ENCODE measurements at places on chromosomes 12 and 14.

GRCh38 chr14:76077340-76077739, 74.4 kb upstream of the GPATCH2L start:
- DNase-seq: no peak

GRCh38 chr12:90275088-90275487, 566.5 kb upstream of the ATP2B1 start:
- no peak for DNase-seq

DNA sequence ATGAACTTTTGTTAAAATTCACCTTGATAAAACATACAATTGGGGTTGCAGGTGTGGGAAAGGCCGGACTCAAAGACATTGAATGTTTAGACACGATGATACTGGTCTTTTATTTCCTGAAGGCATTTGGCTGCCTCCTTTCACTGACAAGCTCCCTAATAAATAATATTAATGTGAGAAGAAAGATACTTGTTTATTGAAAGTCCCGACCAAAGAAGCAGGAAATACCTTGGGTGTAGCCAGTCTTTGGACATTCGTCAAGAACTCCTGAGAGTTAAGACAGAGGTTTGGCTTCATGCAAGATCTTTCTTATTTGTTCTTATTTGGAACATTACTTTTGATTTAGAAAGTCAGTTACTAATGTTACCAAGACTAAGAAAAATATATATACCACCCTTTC, 1133.8 kb upstream of the SEL1L start:
- no peak for DNase-seq

DNA sequence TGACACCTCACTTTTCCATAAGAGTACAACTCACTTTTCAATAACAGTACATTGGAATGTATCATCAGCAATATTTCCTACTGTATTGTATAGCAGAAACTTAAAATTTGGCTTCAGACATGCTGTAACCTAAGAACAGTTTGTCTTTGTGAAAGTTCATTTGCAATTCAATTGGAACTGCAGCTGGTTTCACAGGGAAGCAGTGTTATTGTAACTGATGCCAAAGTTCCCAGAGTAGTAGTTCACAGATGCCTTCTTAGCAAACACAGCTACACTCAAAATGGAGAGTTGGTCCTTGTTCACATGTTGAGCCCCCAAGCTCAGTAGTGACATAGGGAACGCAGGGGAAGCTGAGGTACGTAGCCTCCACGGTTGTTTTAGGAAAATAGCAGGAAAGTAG, 23.3 kb downstream of the PPP1R36 start:
- no peak for DNase-seq

GRCh38 chr12:31521964-31522363, 69.0 kb downstream of the DENND5B start:
- DNase-seq: no peak

GRCh38 chr12:6364044-6364374, 11.4 kb downstream of the SCNN1A start:
- peak; percentile 12 for DNase-seq
